Uterine smooth muscle cell (primary cell): ENCODE measurements at places on chromosomes 6 and 20. TPM values are rescaled to one million over a fixed set of nuclear protein-coding genes. Genes with fewer than 3 reads are reported as not detected.

R3HDML gene
- not detected in 2 replicates for total RNA-seq

C20orf144 gene
- under 0.01 and 0.11 TPM in 2 replicates for total RNA-seq

DEFB119 gene
- total RNA-seq = not detected in 2 replicates

MCHR2 gene
- total RNA-seq = not detected in 2 replicates

KHDRBS2 gene
- total RNA-seq = not detected in 2 replicates
